ENCODE measurements at places on chromosomes 1 and 21. TPM values are rescaled to one million over a fixed set of nuclear protein-coding genes. Genes with fewer than 3 reads are reported as not detected.

Gene RHEX
- total RNA-seq = not detected

Gene TIE1
- not detected for total RNA-seq

GRCh38 chr1:209527372-209527771 lies 56.1 kb upstream of the CAMK1G start:
- DNase-seq = no peak

DNA sequence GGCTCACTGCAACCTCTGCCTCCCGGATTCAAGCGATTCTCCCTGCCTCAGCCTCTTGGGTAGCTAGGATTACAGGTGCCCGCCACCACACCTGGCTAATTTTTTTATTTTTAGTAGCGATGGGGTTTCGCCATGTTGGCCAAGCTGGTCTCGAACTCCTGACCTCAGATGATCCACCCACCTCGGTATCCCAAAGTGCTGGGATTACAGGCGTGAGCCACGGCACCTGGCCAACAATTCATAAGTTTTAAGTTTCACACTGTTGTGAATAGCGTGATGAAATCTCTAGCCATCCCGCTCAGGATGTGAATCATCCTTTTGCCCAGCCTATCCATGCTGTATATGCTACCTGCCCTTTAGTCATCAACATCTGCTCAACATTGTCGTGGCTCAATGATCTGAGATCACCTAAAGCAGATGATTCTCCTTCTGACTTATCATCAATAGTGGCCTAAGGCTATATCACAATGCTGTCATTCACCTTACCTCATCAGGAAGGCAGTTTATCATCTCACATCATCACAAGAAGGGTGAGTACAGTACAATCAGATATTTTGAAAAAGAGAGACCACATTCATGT lies 2.6 kb downstream of the PFDN2 start:
- DNase-seq = peak; percentile 78

GRCh38 chr1:18542351-18542750 lies 61.6 kb downstream of the KLHDC7A start:
- no peak for DNase-seq

GRCh38 chr1:231691618-231692259 lies 65.1 kb downstream of the DISC1 start:
- no peak for DNase-seq

DNA sequence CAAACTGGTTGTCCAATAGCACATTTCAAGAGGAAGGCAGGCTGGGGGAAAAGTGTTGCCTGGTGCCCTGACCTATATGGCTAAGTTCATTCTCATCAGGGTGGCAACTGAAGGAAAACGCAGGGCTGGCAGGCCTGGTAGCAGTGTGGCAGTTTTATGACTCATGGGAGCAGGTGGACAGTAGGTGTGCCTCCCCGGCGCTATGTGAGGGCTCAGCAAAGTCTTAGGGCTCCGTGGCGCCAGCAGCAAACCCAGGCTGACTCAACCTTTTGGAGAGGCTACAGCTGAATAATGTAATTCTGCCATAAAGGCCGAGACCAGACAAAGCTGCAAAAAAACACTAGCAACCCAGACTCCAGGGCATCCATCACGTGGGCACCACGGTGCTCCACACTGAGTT lies 23.6 kb downstream of the GADD45A start:
- DNase-seq = no peak

- DNase-seq = no peak
Measured at GRCh38 chr1:61334718-61335589, 252.6 kb downstream of the NFIA start.

GRCh38 chr21:45954261-45954660 lies 27.3 kb upstream of the COL6A1 start:
- no peak for DNase-seq

DNA sequence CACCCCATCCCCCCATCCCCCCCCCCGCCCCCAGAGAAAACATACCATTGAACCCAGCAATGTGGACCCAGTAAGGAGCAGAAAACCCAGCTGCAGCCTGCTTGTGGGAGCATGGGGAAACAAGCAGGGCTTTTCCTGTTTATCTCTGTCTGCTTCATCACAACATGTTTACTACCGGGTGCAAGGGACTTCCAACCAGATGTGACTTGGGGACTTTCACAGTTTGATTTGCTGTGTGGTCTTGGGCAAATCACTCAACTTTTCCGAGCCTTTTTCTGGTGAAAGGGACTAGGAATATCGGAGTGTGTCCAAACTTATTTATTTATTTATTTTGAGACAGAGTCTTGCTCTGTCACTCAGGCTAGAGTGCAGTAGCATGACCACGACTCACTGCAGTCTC lies 3.2 kb downstream of the TMCC2 start:
- DNase-seq = no peak

DNA sequence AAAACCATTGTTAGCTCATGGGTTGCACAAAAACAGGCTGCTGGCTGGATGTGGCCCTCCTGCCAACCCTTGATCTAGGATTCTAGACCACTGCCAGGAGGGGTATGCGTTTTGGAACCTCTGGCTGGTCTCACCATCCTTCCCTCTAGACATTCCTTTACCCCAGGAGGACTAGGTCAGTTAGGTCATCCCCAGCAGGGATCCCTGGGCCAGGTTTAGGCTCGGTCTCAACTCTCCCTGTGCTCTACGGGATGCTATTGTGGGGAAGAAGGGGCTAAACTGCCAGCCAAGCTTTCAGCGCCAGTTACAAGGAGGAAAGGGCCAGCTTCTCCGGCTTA lies 22.7 kb downstream of the SLC2A1 start:
- DNase-seq = no peak

- no peak for DNase-seq
Measured at GRCh38 chr1:212677136-212677535, 22.5 kb downstream of the BATF3 start.

DNA sequence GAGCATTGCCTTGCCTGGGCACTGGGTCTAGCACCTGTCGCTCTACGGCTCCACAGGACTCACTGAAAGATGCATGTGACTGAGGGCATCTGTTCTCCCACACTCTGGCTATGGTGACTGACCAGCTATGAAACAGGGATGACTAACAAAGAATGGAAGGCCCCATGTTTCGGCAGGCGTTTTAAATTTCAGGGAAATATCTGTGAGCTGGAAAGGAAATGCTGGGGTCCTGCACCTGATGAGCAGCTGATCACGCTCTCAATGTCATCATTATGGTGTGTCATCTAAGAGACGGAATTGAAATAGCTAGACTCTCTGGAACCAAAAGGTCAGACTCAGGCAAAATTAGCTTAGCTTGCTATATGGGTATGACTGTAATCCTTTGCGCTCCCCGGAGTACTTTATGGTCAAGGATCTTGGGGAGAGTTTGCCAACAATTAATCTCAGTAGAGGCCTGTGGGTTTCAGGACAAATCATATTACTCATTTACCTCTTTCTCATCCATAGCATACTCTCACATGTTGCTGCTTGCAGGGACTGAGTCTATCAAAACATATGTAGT lies 24.5 kb upstream of the PALMD start:
- no peak for DNase-seq

- no peak for DNase-seq
Measured at GRCh38 chr1:205442051-205442725, 13.7 kb downstream of the BLACAT1 start.

- DNase-seq = no peak
Measured at GRCh38 chr1:92910081-92910480, 51.2 kb downstream of the DIPK1A start.
